ENCODE measurements at places on chromosomes 2 and 18. TPM values are rescaled to one million over a fixed set of nuclear protein-coding genes. Genes with fewer than 3 reads are reported as not detected.

DNA sequence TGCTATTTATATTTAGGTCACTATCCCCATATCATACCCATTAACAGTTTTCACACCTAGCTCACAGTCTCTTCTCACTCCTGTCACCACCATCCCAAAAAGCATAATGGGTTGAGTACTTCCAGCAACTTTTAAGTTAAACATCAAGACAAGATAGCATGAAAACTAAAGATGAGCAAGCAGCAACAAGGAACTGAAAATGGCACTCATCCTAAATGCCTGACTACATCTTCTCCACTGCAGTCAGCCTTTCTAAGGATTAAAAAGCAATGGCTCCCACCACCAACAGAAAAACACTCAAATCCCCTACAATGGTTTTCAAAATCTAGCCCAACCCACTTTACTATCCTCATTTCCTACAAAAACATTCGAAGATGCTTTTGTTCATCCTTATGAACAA is 38.2 kb downstream of the CUL3 start:
- DNase-seq: no peak

- DNase-seq: no peak
Measured at GRCh38 chr2:112621790-112622527, 23.8 kb upstream of the SLC20A1 start.

DNA sequence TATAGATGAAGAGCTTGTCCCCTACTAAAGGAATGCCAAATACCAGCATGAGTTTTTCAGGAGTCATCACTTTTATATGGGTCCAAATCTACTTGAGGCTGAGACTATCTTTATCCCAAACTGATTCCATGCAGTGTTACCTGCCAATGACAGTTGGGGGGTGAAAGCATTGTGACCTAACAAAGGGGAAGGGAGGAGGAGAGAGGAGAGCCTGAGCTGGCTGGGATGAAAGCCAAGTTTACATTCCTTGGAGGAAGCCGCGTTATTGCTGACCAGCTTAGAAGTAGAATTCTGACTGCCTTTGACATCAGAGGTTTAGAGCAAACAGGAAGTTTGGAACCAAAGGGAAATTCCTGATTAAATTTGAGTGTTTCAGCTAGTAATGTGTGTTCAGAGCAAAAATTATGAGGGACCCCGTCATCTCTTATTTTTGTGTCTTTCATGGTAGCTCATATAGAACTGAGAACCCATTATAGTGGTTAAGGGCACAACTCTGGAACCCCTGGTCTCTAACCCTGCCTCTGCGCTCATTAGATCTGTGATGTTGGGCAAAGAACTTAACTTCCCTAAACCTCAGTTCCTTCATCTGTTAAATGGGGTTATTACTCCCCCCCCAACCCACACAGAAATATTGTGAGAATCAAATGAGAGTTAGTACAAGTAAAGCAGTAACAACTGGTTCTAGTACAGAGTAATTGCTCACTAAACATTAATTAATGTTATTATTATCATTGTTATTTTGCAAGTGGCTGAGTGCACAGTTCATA is 199.3 kb upstream of the EPAS1 start:
- DNase-seq: peak; percentile 88

DNA sequence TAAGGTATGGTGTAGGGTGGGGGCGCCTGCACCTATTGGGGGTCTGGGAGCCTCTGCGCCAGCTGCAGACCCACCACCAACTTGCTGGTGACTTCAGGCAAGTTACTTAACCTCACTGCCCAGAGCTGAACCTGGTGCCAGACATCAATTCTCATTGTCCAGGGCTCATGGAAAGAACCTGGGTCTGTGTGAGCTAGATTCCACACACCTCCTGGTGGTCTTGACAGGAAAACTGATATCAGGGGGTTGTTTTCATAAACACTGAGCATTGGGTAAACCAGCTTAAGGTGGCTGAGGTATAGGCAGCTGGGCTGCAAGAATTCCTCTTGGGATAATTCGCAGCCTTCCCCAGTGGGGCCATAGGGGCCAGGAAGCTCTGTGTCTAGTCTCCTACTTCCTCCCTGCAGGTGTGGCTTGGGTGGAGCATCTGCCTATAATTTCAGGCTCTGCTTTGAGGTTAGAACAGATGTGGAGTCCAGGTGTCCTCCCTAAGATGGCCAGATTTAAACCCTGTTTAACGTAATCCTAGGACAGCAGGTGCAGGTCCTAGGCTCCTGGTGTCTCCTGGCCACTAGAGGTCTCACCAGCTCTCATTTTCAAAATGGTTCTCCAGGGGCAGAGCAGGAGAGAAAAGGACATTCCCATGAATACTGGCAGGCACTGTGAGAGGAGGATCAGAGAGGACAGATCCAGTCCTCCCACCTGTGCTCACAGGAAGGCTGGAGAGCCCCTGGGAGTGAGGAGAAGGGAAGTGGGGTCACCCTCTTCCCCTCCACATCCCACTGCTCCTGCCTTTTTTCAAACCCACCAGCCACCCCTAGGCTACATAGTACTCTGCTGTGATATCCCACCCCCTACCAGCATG is 100.4 kb upstream of the SMAD2 start:
- no peak for DNase-seq

DNA sequence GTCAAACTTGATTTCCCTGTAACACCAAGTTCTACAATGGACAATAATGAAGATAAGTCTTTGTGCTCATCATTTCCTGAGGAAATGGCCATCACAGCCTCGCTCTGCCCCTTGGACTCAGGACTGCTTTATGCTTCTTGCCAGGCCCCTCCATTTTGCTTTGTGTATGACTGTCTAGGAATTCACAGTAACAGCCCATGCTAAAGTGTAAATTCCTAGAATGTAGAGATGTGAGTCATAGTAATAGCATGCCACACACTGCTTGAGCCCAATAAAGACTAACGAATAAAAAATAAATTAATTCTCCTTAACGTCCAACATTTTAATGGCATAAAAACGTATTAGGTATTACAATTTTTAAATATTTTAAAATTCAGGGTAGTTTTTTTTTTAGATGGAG is 226.5 kb downstream of the PID1 start:
- DNase-seq: no peak

- DNase-seq: no peak
Measured at GRCh38 chr2:179177694-179178093, 86.9 kb downstream of the SESTD1 start.

- DNase-seq: no peak
Measured at GRCh38 chr2:16900405-16901025, 234.9 kb upstream of the CYRIA start.

GRCh38 chr2:224843141-224843540 is 127.0 kb upstream of the CCDC195 start:
- DNase-seq: no peak

- DNase-seq: no peak
Measured at GRCh38 chr2:45909677-45910191, 258.3 kb downstream of the PRKCE start.

DNA sequence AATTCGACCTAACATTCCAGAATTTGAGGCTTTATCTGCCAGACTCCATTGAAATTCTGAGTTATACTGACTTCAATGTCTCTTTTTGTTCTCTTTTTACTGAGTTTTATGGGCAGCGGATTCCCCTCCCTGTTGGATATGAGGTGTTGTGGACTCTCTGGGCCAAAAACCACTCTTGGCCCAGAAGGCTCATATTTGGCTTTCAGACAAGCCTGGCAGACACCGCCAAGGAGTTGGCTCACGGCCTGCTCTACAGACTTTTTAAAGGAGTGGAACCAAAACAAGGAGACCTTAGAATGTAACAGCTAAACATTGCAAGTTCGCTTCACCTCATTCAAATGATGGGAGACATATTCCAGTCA is 206.4 kb upstream of the NCKAP5 start:
- no peak for DNase-seq

The RGPD3 gene
- polyA plus RNA-seq: 0.32 TPM

The PUM2 gene
- polyA plus RNA-seq: 48.6 TPM

The CASP10 gene
- polyA plus RNA-seq: 3.4 TPM

The EFHD1 gene
- 22.1 TPM for polyA plus RNA-seq

Measured in urinary bladder (tissue), 4 donors.